ENCODE measurements at places on chromosomes 3 and 15. TPM values are rescaled to one million over a fixed set of nuclear protein-coding genes. Genes with fewer than 3 reads are reported as not detected.

SYNM gene
- 5.0 TPM for total RNA-seq

EPHA6 gene
- total RNA-seq, result not detected

MESP1 gene
- under 0.01 TPM for total RNA-seq

PLA2G4D gene
- not detected for total RNA-seq

ARPIN gene
- 3.9 TPM for total RNA-seq

LDHAL6B gene
- total RNA-seq, result not detected

GRK7 gene
- not detected for total RNA-seq
